ENCODE measurements at places on chromosomes 6 and 20.

- no peak for DNase-seq
Measured at GRCh38 chr6:151690768-151691562, 116.5 kb upstream of the ESR1 start.

DNA sequence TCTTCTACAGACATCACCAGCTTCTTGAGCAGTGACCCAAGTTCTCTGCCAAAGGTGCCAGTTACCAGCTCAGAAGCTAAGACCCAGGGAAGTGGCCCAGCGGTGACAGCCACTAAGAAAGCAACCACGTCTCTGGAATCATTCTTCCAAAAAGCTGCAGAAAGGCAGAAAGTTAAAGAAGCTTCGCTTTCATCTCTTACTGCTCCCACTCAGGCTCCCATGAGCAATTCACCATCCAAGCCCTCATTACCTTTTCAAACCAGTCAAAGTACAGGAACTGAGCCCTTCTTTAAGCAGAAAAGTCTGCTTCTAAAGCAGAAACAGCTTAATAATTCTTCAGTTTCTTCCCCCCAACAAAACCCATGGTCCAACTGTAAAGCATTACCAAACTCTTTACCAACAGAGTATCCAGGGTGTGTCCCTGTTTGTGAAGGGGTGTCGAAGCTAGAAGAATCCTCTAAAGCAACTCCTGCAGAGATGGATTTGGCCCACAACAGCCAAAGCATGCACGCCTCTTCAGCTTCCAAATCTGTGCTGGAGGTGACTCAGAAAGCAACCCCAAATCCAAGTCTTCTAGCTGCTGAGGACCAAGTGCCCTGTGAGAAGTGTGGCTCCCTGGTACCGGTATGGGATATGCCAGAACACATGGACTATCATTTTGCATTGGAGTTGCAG is 15.2 kb downstream of the GTPBP2 start:
- no peak for DNase-seq

- no peak for DNase-seq
Measured at GRCh38 chr6:117267054-117267347, 1.6 kb downstream of the VGLL2 start.

- DNase-seq = no peak
Measured at GRCh38 chr20:51393571-51393970, 148.9 kb downstream of the NFATC2 start.

DNA sequence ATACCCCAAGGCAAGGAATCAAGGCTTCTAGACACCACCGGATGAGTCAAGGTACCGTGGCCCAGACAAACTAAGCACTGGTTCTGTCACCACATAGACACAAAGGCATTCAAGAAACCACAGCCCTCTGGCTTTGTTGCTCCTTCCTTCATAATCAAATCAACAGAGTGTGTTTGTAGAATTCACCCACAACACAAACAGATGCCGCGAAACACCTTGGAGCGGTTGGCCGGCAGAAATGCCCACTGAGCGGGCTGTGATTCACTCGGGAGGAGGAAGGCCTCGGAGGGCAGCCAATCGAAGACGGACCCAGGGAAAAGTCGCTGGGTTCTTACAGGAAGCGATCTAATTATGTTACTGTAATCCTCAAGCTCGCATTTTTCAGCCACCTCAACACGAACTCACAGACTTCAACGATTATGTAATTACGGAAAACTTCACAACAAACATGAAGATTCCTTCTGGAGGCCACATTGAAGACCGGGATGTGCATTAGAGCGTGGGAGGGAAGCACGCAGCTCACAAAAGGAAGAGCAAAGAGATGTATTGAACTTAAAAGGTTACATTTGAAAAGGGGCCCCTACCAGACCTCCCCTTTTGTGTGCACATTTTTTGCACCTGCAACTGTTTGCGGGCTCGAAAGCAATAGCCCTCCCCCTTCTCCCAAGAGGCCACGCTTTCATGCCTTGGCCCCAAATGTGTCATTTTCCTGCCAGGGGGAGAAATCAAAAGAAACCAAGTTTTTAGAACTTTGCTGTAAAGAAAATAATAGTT is 184.7 kb upstream of the PREP start:
- DNase-seq = no peak

All from activated CD4-positive, CD25-positive, alpha-beta regulatory T cell treated with anti-CD3 and anti-CD28 coated beads, Interleukin-2, amount 50 U/mL, for 16 hours (primary cell).